ENCODE measurements at places on chromosomes 11 and 22. TPM values are rescaled to one million over a fixed set of nuclear protein-coding genes. Genes with fewer than 3 reads are reported as not detected.

DNA sequence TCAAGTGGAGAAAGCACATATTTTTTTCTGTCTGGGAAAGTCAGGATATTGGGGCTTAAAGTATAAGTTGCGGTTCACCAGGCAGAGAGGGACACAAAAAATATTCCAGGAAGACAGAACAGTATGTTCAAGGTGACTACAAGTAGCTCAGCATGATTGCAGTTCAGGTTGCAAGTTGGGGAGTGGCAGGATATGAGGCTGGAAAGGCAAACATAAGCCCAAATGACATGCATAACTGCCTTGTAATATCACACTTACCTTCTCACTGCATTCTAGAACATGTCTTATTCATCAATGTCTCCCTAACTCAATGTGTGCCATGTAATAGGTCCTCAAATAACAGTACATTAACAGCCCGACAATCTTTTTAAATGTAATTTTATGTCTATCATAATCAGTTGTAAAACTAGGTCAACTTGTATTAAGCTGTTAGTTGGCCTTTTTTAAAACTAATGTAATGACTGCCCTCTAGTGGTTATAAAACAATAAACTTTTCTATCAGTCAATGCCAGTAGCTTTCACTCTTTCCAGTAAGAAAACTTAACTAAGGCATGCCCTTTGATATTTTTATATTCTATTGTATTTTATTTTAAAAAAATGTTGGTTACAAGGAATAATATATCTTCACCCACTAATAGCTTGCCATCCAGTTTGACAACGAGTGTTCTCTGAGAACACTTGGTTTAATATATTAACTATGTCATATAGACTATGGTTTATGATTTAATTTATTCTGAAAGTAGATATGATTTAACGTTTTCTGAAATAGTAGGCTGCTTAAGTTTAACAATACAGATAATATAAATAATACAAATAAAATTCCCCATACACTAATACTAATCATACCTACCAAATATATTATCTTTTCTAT, 39.4 kb upstream of the CFAP300 start:
- DNase-seq: peak; percentile 31

DNA sequence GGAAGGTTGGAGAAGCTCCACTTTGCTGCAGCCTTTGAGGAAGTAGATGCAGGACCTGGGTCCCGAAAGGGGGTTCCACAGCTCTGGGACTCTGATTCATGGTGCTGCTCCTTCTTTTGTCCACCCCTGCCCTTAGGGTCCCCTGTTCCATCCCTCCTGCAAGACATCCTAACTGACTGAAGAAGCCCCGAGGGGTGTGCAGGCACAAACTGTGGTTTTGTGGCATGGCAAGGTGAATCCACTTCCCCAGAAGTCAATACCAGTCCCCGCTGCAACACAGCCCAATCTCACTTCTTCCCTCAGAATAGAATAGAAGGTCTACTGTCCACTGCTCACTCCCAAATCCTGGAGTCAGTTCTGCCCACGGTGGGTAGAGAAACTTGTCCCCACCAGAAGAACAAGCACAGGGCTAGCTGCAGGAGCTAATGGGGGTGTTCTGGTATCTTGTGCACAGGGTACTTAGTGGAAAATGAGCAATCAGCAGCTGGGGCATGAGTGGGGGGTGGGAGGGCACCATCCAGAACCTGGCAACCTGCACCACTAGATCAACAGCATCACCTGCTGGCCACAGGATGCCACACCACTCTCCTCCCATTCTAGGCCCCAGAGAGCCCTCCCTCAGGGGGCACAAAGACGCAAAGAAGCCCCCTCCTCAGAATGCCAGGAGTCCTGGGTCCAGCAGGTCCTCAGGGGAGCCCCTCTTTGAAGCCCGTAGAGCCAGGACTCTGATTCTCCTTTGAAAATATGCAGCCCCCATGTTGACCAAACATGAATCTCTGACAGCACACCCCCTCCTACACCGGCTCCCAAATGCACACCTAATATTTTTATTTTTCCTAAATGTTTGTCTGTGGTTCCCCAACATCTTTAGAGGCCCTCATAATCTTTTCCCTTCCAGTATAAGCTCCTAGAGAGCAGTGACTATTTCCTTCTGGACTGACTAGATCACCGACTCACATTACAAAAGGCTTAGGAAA, 14.1 kb downstream of the SPATA19 start:
- DNase-seq: no peak

Gene FBLN1
- not detected for polyA plus RNA-seq

Gene MOGAT2
- not detected for polyA plus RNA-seq

Measured in K562 (cell line).